Anterior cingulate cortex (tissue), 58 donors: ENCODE measurements at places on chromosomes 16 and 17.

- no peak for DNase-seq
Observed at GRCh38 chr16:30374538-30374937, at the start of gene MYL11. Gene MYL11 (plus strand): TSS chr16:30374802. CDS start chr16:30374858, 56 bp downstream.

DNA sequence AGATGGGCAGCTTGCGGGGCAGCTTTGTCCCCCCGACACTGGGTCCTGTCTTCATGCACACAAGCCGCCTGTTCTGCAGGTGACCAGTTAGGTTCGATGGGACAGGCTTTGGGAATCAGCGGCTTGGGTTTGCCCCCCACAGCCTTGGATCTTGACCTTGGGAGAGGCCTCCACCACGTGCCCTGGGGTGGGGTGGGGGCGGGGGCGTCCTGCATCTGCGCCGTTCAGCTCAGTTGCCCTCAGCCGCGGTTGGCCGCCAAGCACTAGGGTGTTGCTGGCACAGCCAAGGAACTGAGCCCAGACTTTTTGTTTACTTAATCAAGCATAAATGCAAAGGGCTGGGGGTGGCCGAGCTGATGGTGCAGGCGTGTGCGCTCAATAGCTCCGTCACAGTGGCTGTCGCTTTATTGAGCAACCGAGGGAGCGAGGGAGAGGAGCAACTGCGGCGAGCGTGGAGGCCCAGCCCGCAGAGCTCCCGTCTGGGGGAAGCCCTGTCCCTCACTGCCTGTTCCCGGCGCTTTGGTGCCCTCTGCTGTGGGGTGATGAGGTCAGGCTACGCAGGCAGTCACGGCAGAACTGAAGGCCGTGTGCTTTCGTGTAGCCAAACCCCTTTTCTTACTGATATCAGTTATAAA is 33.9 kb downstream of the JPH3 start:
- DNase-seq = peak; percentile 70

GRCh38 chr17:72887322-72887721 is 205.2 kb downstream of the SLC39A11 start:
- no peak for DNase-seq

- DNase-seq = no peak
Observed at GRCh38 chr16:89330177-89330856, 112.8 kb downstream of the ZNF778 start.

DNA sequence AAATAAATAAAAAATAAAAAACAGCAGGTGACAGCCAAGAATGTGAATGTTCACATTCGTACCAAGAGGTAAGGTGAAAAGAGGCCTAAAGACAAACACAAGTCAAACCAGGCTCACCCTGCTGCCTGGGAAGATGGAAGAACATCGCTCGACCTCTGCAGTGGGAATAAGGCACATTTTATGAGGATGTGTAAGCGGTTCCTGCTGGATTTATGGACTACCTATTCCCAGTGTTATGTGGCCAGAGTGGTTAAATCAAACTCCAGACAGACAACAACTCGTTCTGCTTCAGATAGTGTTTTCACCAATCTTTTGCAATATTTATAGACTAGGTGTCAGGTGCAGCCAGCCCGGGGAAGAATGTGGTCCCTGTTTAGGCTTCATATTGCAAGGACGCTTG is 215.0 kb upstream of the HSBP1 start:
- no peak for DNase-seq

DNA sequence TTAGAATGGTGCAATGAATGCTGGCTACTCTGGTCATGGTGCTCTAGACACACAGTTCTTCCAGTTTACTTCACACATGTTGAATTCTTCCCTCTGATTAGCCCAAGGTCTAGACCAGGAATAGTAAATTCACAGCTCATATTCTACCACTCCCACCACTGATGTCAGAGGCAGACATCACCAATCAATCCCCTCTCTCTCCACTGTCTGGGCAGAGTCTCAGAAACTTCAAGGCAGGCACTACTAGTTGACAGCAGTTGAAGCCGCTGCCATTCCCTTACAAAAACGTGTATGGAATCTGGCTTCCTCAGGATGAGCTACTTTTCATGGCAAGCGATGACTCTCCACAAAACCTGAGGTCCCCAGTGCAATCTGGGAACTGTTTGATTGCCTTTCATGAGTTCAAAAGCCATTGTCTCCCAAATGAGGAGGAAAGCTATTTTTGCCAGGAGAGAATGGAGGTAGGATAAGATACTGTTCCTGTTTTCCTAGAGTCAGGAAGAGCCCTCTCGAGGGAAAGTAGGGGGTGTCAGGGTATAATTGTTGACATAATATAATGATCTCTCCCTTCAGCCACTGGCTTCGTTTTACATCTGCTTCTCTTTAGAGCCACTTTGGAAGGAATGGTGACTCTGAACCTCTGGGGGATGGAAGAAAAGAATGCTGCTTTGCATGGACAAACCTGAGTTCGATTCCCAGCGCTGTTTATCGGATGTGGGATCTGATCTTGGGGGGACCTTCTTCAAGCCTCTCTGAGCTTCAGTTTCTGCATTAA is 90.0 kb downstream of the FOXL1 start:
- no peak for DNase-seq

GRCh38 chr16:30841332-30841731 is 52.5 kb downstream of the BCL7C start:
- no peak for DNase-seq
